ENCODE measurements at places on chromosomes 4 and X.

GRCh38 chrX:75522565-75523431 is at the start of gene ZDHHC15:
Gene ZDHHC15 (minus strand): TSS chrX:75523037. CDS start chrX:75523024, 13 bp downstream.
- peak; percentile 63 for DNase-seq

- DNase-seq, result no peak
These were observed 172.8 kb upstream of the DCAF12L2 start for GRCh38 chrX:126338916-126339315.

- DNase-seq, result no peak
These were observed 334.0 kb downstream of the PCDH19 start for GRCh38 chrX:100076031-100076430.

DNA sequence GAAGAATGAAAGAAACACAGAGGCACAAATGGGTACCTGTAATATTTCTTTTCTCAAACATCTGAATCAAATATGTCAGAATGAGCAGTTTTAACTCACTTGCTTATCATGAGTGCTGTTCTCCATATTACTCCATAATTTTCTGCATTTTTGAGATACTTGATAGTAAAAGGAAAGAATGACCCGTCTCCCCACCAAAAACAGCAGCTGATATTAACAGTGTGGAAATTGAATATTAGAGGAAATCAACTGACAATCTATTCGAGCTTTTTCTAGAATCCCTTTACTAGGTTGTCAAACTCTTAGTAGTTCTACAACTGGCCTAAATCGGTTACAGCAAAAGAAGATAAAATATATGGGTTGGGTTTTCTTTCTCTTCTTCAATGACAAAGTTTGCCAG is 49.9 kb upstream of the HELT start:
- DNase-seq, result no peak

- DNase-seq, result no peak
These were observed 70.1 kb upstream of the LSM6 start for GRCh38 chr4:146105464-146105863.

GRCh38 chrX:21725916-21726315 is 32.0 kb downstream of the SMPX start:
- DNase-seq, result no peak

GRCh38 chr4:24070117-24070516 is 180.3 kb upstream of the PPARGC1A start:
- no peak for DNase-seq

All from right lung (tissue), 10 donors.